Stomach (tissue), 19 donors: ENCODE measurements at places on chromosomes 5 and 9. TPM values are rescaled to one million over a fixed set of nuclear protein-coding genes. Genes with fewer than 3 reads are reported as not detected.

OLFM1 gene
- 58.3 TPM for total RNA-seq

C5orf58 gene
- total RNA-seq = 0.43 TPM

SLCO6A1 gene
- total RNA-seq = not detected

DNA sequence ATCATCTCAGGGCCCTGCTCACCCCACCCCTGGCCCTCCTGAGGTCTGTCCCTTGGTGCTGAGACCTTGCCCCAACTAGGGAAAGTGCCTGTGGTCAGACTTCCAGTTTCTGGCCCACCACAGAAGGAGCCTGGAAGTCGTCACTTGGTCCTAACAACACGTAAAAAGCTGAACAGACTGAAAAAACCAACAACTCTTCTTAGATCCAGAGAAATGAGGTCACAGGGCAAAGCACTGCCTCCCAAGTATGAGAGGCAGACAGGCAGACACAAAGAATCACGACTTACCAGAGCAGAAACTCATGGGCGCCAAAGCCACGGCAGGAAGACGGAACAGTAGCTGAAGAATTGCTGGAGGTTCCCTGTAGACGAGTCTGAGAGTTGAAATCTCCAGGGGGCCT lies 38.5 kb downstream of the OR2V1 start:
- no peak for DNase-seq

DNA sequence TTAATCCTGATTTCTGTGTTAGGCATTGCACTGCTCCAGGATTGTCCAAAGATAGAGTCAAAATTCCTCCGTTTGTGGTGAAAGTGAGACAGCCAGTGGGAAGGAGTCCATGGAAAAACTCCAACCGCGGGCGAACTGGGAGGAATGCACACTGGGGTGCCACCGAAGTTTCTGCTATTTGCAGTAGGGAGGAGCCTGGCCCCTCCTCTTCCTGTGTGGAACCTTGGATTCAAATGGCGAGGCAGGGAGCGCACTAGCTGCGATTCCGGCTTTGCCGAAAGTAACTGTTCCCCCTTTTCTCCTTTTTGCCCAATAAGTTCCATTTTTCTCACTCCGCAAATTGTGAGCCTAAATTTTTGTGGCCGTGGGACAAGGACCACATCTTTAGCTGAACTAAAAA lies 9.3 kb downstream of the BAAT start:
- no peak for DNase-seq

GRCh38 chr9:97747201-97747965 lies 50.2 kb upstream of the XPA start:
- no peak for DNase-seq

DNA sequence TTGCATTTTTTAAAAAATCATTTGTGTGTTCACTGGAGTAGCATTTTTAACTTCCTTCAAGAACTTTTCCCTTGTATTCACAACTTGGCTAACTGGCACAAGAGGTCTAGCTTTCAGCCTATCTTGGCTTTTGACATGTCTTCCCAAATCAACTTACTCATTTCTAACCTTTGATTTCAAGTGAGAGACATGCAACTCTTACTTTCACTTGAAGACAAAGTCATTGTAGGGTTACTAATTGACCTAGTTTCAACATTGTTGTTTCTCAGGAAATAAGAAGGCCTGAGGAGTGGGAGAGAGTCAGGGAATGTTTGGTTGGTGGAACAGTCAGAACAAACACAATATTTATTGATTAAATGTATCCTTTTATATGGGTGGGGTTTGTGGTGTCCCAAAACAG lies 95.0 kb upstream of the C9orf72 start:
- no peak for DNase-seq

GRCh38 chr5:107099506-107099905 lies 571.2 kb downstream of the EFNA5 start:
- DNase-seq = no peak

DNA sequence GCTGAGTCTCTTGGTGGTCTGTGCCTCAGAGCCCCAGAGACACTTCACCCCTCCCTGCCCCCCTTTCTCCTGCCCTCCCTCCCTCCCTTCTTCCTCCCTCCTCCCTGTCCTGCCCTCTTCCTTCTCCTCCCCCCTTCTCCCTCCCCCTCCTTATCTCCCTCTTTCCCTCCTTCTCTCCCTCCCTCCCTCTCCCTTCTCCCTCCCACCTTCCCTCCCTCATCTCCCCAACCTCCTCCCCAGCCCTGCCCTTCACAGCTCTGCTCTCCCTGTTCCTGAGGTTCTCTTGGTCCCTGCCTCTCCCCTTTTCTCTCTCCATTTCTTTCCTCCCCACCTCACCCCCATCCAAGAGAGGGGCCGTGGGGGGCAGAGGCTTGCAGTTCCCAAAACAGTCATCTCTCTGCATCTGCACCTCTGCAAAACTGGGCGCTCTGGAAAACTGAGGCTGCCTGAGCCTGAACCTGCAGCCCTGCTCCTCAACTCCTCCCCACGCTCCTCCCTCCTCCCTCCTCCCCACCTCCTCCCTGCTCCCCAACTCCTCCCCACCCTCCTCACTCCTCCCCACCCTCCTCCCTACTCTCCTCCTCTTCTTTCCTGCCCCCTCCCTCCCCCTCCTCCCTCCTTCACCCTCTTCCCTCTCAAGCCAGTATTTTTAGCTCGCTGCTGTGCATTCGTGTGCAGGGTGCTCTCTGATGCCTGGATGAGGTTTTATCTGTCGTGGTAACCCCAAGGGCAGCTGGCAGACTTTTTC lies 219.1 kb downstream of the C9orf50 start:
- DNase-seq = no peak

GRCh38 chr5:116575326-116576052 lies 866 bp upstream of the SEMA6A start:
- DNase-seq = no peak

DNA sequence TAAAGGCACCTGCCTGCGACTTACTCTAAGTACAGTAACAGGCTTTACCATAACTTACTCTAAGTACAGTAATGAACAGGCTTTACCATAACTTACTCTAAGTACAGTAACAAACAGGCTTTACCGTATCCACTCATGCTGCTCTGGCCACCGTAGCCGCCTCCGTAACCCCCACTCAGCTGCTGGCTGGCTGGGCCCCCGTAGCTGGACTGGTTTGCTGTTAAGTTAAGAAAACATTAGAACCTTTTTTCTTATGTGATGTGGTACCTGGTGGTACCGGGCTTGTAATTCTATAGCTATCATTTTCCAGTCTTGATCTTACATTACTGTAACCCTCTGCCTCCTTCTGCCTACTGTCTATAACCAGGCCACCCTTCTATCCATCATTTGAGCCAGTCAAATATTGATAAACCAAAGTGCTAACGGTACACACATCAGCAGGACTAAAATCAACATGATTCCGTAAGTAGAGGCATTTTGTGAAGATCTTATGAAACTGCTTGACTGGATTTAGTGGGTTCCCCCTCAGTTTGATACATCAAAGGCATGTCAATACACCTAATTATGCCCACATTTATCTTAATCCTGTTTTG lies 7.4 kb downstream of the HNRNPH1 start:
- DNase-seq = no peak

DNA sequence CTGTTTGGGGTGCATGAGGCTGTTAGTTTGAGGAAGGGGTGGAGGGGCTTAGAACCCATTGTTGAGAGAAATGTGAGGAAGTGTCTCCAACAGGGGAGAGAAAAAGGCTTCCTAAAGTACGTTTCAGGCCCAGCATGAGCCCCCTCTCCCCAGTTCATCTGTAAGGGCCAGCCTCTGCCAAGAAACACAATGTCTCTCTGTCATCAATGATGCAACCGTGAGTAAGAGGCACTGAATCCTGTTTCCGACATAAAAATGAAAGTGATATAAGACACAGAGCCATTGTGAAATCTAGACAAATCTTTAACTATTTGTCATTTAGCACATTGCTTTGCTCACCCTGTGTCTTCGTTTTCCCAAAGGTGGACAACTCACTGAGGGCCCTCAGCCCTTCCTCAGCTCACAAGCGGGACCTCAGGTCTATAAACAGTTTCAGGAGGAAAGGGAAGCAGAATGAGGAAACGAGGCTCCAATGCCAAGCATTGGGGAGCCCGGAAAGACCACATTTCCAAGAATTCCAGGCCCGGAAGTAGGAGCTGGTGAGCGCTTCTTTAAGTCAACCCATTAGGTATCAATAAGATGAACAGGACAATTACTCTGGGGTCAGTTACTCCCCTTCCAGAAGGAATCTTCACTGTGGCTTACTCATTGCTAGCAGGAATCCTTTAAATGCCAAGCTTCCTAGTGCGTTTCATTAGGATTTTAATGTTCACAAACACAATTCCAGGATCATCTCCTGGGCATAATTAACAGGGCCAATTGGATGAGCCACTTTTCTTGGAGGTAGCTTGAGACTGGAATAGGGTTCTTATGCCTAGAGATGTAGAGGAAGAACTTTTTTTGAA lies 59.0 kb upstream of the KLF4 start:
- no peak for DNase-seq

DNA sequence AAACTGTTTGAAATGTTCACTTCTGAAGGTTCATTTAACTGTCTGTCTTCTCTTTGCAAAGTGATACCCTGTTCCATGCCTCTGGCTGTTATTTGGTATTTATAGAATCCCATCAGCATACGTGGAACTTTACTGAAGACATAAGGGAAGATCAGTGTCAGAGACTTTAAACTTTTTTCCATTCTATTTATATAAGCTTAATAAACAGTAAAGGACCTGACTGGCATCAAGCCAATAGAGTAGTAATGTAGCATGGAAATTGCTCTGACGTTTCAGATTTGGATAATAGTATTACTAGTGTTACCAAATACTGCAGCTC lies 94.9 kb upstream of the MINAR2 start:
- DNase-seq = no peak

DNA sequence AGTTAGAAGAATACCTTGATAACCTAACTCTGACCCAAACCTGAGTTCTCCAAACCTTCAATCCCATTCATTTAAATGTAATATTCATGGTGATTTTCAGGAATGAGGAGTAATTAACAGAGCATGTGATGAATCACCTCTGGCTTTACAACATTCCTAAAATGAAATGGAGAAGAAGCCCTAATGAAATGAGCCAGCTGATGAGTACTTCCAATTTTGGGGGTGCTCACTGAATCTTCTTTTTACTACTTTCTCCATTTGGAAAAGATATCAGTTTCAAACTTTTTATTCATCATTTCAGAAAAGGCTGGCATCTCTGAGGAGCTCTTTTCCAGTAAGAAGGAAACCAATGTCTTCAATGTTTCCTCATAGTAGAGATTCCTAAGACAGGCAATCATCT lies 2.9 kb upstream of the SPINK5 start:
- no peak for DNase-seq

DNA sequence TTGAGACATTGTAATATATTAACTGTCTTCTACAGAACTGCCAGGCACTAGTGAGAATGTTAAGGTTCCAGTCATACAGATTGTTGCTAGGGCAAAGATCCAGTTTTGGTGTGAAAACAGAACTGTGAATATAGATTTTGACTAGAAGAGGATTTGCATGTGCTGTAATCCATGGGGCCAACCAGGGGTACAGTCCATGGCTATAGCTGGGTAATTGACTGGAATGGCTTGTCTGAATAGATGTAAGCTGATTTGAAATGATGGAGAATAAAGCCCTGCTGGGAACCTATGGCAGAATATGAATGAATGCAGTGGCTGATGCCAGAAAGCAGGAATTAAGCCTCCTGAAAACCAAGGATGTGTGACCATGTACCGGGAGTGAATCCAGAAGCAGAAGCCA lies 748.5 kb upstream of the CDH10 start:
- DNase-seq = no peak

- DNase-seq = no peak
Observed at GRCh38 chr9:132923346-132923902, 21.0 kb downstream of the TSC1 start.

GRCh38 chr9:98380065-98380681 lies 124.7 kb upstream of the TBC1D2 start:
- DNase-seq = peak; percentile 77

DNA sequence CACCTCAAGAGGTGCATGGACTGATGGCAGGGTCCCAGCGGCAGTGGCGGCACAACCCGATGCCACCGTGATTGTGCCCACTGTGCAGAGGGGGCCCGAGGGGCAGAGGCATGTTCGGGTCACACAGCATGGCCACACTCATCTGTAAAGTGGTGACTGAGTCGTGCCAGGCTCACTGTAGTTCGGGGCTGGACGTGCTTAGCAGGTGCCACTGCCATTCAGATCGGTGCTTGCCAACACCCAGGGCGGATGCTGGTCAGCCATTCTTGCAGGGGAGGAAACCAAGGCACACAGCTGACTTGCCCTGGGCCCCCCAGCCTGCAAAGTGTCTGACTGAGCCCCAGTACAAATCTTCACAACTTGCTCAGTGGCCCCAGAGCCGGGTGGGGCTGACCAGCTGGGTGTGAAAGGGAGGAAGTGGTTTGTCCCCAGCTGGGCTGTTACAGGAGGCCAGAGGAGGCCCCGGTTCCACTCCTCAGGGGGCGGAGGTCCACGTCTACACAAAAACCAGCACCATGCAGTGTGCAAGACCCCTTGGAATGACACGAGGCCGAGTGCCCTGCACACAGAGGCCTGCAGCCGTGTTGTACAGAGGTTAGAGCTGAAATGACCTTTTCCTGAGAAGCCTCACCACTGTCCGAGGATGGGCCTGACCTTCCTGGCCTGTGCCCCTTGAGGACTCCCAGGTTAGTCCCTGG lies 17.9 kb downstream of the FGD3 start:
- DNase-seq = no peak

DNA sequence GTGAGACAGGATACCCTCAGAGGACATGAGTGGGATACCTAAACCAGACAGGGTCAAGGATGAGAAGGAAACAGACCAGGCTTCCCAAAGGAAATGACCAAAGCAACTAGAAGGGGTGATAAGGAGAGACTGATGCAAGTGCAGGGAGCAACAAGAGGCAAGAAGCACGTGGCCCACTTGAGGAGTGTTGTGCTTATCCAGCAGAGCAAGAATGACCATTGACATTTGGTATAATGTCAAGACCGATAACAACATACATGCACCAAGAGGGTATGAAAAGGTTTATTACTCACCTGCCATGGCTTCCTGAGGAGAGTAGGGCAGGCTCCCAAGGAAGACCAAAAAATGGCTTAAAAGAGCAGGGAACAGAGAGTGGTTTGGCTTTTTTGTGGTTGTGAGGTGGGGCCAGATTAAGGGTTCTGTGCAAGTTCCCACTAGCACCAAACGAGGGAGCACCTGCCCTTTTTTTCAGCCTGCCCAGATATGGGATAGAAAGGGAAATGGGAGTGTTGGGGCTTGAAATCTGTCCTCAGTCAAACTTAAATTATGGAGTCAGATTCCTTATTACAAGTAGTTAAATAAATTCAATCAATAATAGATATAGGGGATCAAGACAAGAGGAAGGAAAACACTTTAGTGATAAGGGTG lies 513.6 kb downstream of the RASEF start:
- DNase-seq = no peak
